ENCODE measurements at places on chromosomes 13 and 19.

DNA sequence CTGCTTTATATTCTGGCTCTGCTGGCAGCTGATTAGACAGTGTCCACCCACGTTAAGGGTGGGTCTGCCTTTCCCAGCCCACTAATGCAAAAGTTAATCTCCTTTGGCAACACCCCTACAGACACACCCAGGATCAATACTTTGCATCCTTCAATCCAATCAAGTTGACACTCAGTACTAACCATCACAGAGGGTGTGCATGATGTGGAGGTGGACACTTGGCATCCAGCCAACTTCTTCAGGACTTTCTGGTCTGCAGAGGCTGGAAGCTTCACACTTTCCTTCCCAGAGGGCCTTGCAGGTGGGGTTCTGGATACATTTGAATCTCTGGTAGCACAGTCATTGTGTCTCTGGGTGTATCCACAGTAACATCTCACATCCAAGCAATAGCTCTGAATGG, 18.9 kb upstream of the IGFL1 start:
- no peak for DNase-seq

DNA sequence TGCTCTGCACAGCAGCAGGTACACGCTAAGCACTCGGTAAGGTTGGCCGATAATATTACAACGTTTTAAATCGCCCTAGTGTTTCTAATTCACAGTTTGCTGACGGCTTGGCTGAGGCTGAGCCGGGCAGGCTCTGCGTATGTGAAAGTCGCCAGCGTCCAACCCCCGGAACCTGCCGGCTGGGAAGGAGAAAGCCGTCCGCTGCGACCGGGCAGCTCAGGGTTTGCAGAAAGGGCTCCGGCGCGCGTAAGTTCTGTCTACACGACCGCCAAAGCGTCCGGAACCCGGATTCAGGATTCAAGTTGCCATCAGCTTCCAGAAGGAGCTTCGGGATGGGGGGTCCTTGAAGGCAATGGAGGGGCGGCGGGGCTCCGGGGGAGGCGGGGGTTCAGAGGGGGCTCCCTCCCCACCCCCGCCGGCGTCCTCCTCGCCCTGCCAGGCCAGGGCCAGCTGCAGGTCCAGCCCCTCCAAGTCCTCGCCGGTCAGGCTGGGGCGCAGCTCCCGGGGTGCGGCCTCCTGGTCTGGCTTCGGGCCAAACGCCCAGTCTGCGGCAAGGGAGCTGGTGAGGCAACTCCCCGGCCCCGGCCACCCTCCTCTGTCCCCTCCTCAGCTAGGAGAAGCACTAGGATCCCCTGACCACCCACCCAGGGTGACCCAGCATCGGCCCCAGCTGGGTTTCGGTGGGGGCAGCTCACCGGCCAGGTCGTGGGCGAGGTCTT, 575 bp downstream of the SMIM44 start:
- no peak for DNase-seq

DNA sequence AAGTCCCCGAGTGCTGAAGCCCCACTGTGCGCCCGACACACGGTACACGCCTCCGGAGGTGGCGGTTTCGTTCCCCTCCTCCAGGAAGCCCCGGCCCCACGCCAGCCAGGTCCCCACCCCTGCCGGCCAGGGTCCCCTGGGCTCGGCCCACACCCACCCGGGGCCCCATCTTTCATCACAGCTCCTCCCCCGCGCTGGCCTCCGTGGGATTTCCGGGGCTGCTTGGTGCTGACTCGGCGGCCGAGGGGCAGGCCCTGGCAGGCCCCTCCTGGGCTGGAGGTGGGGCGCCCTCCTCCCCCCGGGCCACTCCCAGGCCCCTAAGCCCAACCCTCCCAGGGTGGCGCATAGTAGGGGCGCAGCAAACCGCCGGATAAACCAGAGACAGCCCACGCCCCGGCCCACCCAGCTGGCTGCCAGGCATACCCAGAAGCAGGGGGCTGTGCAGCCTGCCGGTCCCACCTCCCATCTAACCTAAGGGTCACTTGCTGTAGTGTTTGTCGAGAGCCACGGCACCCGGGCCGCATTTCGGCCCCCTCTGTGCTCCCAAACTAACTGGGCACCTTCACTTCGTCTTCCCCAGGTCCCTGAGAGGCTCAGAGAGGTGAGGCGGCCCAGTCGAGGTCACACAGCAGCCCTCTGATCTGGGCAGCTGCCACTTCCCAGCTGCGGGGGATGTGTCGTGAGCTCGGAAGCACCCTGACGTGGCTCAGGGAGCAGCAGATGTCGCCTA, 6.6 kb downstream of the ZBTB7A start:
- no peak for DNase-seq

GRCh38 chr13:109172136-109172535, 542.7 kb downstream of the MYO16 start:
- no peak for DNase-seq

- DNase-seq = no peak
Observed at GRCh38 chr13:29955137-29955650, 104.8 kb upstream of the UBL3 start.

DNA sequence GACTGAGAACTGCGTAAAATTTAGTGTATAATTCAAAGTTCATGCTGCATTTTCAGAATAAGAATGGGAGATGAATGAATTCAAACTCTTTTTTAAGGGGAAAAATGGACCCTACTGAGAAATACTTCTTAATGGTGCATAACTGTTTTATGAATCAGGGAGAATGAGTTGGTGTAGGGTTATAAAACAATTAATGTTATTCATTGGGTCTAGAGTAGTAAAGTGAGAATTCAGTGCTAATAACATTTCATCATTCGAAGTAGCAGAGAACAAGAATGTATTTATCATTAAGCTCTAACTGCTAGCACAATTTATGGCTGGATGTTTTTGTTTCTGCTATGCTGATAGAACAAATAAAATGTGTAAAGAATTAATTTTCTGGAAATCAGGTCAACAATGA, 310.2 kb downstream of the SLITRK5 start:
- DNase-seq = no peak

DNA sequence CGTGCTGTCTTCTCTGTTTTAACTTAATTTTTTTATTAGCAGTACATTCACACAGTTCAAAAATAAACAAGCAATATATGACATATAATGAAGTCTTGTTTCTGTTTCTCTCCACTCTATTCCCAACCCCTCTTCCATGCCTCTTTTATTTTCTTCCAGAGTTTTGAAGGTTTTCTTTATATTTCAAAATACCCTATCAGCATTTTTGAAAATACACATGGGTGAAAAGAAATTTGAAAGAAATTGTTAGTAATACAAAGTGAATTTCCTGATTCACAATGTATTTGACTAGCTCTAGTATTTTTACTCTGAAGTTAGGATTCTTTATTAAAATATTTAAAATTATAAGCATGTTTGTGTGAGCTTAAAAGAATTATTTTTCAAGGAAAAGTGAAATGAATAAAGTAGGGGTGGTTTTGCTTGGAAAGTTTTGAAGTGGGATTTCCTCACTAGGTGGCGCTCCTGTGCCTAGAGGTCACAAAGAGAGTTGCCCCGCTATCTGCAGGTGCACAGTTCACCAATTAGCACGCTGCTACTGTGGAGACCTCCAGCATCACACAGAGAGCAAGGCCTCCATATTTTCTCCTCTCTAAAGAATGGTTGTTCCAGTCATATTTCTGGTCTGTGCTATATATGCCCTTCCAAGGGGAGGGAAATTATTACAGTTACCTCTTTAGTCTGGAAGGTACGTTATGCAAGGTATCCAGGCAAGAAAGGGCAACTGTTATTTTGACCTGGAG, 37.6 kb downstream of the SOX21 start:
- peak; percentile 41 for DNase-seq

DNA sequence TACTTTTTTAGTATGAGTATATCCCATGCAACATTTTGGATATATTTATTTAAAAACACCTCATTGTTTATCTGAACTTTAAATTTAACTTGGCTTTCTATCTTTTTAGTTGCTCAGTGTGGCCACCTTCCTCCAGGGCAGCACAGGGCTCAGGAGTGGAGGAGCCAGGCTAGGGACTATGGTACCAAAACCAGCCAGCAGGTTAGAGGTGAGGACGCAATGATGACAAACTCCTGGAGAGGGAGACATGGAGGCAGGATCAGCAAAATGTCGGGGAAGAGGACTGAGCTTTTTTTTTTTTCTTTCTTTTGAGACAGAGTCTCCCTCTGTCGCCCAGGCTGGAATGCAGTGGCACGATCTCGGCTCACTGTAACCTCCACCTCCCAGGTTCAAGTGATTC, 29.6 kb upstream of the CALM3 start:
- no peak for DNase-seq

Measured in omental fat pad (tissue), 4 donors.